Smooth muscle cell of trachea (primary cell): ENCODE measurements at places on chromosomes 4 and X. TPM values are rescaled to one million over a fixed set of nuclear protein-coding genes. Genes with fewer than 3 reads are reported as not detected.

Gene TRPC5OS
- under 0.01 TPM in 1 of 2 replicates, not detected in the other for total RNA-seq

Gene PRKG2
- total RNA-seq = 23.3 and 41.9 TPM in 2 replicates

Gene SMIM10
- 5.3 and 6.4 TPM in 2 replicates for total RNA-seq

Gene SRD5A3
- total RNA-seq = 12.8 and 17.4 TPM in 2 replicates

Gene COL4A5
- 35.1 and 42.5 TPM in 2 replicates for total RNA-seq

Gene CEP44
- total RNA-seq = 8.9 and 21.8 TPM in 2 replicates

Gene PASD1
- total RNA-seq = not detected in 2 replicates

Gene MAGEC1
- total RNA-seq = not detected in 2 replicates

Gene AMMECR1
- 10.4 and 15.3 TPM in 2 replicates for total RNA-seq

Gene GRIA2
- not detected in 2 replicates for total RNA-seq

Gene DMRTC1
- total RNA-seq = not detected in 2 replicates

Gene F8A3
- total RNA-seq = 3.8 and 4.9 TPM in 2 replicates

Gene INTS12
- total RNA-seq = 20.8 and 20.9 TPM in 2 replicates

Gene TMEM150C
- 0.15 and 0.33 TPM in 2 replicates for total RNA-seq

Gene STEEP1
- 31.9 and 48.1 TPM in 2 replicates for total RNA-seq

Gene HMX1
- not detected in 2 replicates for total RNA-seq

Gene UCP1
- total RNA-seq = not detected in 2 replicates

Gene DACH2
- not detected in 2 replicates for total RNA-seq

Gene C4orf51
- not detected in 2 replicates for total RNA-seq

Gene VSIG1
- not detected in 2 replicates for total RNA-seq

Gene GAGE12E
- total RNA-seq = not detected in 2 replicates

Gene AFM
- total RNA-seq = not detected in 2 replicates

Gene PITX2
- total RNA-seq = 0.87 and 0.99 TPM in 2 replicates

Gene SPANXB1
- total RNA-seq = not detected in 2 replicates

Gene ETNPPL
- not detected in 2 replicates for total RNA-seq

Gene VCX2
- total RNA-seq = not detected in 2 replicates

Gene LIMCH1
- total RNA-seq = 0.83 and 0.87 TPM in 2 replicates
